ENCODE measurements at places on chromosomes 12 and 14.

- DNase-seq, result no peak
These were observed 439.8 kb downstream of the MDGA2 start for GRCh38 chr14:47235619-47236018.

DNA sequence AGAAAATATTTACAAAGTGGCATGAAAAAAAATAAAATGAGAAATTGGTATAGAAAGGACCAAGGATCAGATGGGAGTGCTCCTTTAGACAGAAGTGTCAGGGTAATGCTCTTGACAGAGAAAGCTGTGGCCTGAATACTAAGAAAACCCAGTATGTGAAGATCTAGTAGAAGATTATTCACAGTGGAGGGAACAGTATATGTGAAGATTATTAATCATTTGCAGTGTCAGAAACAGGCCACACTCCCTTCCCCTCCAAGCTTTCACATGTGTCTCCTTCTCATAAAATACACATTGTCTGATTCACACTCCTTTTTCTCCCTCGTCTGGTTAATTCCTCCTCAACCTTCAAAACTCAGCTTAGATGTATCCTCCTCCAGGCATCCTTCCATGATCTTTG is 41.3 kb downstream of the CAPS2 start:
- DNase-seq, result no peak

GRCh38 chr14:54967496-54967895 is 59.4 kb downstream of the WDHD1 start:
- DNase-seq, result no peak

DNA sequence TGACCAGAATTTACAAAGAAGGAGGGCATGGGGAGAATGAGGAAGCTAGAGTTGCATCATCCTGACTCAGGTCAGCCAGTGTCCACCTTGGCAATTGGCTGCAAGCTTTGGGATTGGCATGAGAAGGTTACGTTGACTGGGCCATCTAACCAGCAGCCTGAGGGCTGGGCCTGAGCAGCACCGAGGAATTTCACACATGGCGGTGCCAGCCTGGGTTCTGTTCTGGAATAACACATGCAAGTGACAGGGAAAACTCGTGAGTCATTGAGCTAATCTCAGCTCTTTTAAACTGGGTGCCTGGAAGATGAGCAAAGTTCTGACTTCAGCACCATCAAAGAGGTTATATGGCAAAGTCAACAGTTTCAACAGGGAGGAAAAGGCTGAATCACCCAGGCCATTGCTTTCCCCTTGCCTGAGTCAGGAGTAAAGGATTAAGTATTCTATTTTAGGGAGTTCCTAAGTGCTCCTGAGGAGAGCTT is 543.2 kb upstream of the TBX3 start:
- no peak for DNase-seq

DNA sequence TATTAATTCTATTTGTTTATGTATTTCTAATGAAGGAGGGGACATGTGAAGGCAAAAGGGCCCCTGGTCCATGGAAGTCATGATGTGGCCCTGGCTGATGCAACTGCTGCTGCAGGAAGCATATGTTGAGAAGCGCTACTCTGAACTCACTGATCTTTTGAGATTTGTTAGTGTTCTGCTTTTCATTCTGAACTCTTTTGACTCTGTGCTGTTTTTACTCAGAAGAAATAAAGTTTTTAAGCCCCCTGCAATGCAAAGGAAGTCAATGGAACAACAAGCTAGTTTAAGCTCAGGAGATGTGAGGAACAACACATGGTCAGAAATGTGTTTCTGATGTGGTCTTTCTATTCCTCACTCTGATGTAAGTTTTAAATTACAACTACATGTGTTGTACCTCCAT is 88.9 kb upstream of the BTG1 start:
- DNase-seq, result no peak

GRCh38 chr14:68939893-68940613 is 39.0 kb downstream of the ACTN1 start:
- no peak for DNase-seq

GRCh38 chr14:52660325-52660724 is 35.0 kb downstream of the ERO1A start:
- DNase-seq, result no peak

DNA sequence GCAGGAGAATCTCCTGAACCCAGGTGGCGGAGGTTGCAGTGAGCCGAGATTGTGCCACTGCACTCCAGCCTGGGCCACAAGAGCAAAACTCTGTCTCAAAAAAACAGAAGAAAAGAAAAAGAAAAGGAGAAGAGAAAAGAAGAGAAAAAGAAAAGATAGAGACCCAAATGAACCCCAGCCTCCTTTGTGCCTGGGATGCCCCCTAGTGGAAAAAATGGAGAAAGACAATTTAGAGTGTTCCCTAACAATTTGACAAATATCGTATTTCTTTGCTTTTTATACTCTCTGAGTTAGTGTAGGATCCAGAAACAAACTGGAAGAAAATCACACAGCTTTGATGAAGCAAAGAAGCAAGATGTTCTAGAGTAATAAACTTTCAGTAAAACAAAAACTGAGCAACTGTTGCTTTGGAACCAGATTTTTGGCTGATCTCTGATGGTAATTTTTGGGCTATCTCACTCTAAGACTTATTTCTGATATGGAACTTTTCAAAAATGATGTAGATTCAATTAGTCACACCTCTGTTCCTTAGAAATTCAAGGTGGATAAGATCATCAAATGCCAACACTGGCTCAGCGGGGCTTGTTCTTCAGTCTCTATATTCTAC is 18.6 kb upstream of the PRKAB1 start:
- DNase-seq, result peak; percentile 11

- DNase-seq, result no peak
These were observed 53.4 kb upstream of the DIO2 start for GRCh38 chr14:80264702-80265101.

DNA sequence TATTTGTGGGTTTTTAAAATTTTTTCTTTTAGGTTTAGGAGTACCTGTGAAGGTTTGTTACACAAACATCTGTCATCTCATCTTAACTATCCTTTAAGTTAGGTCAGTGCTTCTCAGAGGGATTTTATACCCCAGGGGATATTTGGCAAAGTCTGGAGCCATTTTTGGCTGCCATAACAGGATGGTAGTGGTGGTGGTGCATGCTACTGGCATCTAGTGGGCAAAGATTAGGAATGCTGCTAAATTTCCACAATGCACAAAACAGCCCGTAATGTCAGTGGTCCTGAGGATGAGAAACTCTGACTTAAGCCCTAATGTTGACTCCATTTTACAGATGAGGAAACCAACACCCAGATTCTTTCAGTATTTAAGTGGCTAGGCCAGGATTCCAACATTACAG is 85.2 kb upstream of the MYF6 start:
- no peak for DNase-seq

GRCh38 chr12:120925740-120926563 is 21.8 kb upstream of the SPPL3 start:
- no peak for DNase-seq

DNA sequence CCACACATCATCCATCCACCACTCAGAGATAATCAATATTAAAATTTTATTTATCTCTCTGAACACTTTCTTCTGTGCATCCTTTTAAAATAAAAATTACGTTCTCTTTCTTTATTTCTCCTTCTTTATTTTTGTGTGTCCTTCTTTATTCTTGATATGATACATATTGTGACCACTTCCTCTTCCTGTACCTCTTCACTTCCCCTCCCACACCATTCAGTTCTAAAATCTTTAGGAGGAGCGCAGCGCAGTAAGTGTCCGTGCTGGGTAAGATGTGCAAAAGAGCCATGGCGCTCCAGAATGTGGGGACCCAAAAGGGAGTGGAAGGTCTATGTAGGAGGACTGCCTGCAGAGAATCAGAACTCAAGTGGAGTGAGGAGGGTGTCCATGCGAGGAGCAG is 256.7 kb downstream of the ITPR2 start:
- no peak for DNase-seq

DNA sequence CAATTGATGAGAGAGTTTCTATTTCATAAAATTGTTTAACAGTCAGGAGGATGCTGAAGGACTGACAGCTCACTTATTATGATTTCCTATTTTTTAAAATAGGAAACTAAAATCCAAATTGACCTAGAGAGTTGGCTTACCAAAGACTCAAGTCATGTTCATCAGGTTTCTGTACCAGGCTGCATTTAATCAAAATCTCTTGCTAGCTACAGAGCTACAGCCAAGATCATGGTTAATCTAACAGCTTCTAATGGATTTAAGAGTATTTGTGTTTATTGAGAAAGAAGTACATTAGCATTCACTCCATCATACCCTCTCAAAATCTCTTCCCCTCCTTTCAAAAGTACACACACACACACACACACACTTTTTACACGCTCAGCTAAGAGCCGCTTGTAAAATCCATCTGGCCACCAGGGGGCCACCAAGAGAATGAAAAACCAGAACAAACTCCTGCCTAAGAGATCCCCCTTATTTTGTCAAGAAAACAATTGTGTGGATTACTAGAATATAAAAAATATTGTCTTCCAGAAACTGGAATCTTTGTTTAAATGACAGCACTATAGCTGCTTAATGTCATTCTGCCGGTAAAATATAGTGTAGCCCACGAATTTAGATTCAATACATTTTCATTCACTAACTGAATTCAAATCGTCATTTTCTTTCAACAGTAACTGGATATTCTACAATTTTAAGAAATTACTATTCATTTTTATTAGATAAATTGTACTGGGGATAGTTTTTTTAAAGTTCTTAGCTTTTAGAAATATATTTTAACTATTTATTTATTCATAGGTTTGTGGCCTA is 334.0 kb downstream of the BTG1 start:
- peak; percentile 41 for DNase-seq

DNA sequence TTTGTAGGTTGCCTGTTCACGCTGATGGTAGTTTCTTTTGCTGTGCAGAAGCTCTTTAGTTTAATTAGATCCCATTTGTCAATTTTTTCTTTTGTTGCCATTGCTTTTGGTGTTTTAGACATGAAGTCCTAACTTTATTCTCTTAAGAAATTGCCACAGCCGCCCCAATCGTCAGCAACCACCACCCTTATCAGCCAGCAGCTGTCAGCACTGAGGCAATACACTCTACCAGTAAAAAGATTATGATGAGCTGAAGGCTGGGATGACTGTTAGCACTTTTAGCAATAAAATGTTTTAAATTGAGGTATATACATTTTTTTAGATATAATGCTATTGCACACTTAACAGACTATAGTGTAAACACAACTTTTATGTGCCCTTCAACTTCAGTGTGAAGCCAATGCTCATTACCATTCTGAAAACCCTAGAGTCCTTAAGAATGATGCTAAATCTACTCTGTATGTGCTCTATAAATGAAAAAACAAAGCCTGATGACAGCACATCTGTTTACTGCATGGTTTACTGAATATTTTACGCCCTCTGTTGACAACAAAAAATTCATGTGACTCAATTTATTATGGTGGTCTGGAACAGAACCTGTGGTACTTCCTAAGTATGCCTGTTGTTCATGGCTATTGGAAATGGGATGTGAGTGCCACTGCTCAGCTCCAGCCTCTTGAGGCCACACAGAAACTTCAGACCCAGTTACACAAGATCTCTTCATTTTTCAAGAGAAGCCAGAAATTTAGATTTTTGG is 197.4 kb downstream of the DUSP6 start:
- no peak for DNase-seq

DNA sequence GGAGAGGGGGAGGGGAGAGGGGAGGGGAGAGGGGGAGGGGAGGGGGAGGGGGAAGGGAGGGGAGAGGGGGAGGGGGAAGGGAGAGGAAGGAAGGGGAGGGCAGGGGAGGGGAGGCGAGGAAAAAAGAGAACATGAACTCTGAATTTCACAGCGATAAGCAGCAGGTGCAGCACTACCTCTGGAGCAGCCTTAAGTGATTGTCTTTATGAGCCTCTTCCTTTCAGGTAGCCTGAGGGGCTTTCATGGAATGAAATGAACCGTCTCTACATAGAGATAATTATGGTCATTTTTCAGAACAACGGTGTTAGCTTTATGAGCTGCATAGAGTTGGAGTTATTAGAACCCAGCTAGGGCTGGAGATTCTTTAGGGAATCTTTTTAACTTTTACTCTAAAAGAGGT is 18.1 kb upstream of the PTCSC3 start:
- peak; percentile 76 for DNase-seq

DNA sequence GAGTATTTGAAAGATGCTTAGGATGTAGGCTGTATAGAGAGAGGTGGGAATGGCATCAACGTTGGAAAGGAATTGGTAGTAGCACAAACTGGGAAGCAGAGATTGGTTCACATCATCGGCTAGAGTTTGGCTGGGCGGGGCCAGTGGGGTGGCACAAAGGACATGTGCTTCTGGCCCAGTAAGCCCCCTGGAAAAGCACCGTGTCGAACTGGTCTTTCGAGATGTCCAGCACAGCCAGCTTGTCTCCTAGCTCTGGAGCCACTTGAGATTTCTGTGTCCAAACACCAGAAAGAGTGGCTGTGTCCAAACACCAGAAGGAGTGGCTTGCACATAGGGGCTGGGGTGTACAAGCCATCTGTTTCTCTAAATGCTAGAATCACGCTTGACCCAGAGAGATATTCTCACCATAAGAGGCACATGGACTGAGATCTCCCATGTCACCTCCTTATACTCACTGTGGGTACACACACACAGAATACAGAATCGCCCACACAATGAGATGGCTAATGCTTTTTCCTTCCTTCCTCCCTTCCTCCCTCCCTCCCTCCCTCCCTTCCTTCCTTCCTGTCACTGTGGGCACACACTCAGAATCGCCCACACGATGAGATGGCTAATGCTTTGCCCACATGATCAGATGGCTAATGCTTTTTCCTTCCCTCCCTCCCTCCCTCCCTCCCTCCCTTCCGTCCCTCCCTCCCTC is 41.8 kb upstream of the KCNK13 start:
- no peak for DNase-seq

- DNase-seq, result no peak
These were observed 13.9 kb downstream of the EVL start for GRCh38 chr14:100078997-100079725.

DNA sequence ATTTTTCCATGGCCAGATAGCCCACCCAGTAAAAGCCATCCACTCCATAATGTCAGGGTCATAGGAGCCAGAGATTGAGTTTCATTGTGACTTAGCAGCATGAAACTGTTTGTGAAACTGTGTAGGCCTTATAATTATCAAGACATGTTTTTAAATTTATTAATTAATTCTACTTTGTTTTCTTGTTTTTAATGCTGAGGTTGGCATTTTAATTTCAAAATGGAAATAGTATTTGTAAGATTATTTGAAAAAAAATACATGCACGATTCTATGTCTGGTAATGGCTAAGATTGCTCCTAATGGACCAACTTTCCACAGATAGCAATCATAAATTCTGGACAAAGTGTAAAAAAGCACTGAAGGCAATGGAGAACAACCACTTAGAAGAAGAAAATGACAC is 67.1 kb downstream of the GPR137C start:
- no peak for DNase-seq

GRCh38 chr12:1073652-1074051 is 82.6 kb downstream of the ERC1 start:
- DNase-seq, result no peak

DNA sequence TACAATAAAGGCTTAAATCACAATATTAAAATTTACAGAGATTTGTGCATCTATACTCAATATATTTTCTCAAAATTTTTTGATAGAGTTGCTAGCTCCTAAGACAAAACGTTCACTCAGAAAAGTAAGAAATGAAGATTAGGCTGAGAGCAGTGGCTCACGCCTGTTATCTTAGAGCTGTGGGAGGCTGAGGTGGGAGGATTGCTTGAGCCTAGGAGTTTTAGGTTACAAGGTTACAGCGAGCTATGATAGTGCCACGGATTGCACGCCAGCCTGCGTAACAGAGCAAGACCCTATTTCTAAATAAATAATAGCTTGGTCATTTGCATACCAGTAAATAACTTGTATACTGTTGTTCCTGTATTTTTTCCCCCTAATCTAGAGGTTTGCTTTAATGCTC is 35.0 kb upstream of the CFL2 start:
- no peak for DNase-seq
